Stimulated activated CD8-positive, alpha-beta memory T cell treated with anti-CD3 and anti-CD28 coated beads, Interleukin-4, amount 100 ng/mL, for 24 hours (primary cell): ENCODE measurements at places on chromosomes 5 and 9.

DNA sequence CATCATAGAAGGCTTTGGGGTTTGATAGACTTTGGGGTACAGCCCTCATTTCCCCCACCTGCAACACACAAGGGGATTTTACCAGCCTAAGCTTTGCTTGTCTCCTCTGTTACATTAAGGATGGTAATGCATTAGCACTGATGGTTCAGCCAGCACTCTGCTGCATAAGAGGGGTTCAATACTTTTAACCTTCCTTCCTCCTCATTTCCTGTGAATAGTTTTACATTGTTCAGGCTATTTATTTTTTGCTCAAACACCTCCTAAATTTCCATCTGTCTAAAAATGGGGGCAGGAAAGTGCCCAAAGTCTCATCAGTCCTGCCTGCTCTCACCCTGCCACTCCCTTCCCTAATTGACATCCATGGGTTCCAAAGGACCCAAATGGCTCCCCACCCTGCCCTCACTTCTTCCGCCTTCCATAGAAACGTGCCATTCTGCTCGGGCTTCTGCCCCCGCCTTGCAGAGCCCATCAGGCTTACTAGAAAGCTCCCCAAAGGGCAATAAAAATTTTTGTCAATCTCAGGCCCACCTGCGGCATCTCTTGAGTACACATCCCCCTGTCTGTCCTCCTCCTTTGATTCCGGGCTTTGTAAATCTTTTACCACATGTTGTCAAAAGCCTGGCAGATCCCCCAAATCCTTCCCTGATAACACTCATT lies 239.5 kb upstream of the SLC24A2 start:
- no peak for DNase-seq

- no peak for DNase-seq
Measured at GRCh38 chr5:9148242-9148641, 397.6 kb downstream of the SEMA5A start.

DNA sequence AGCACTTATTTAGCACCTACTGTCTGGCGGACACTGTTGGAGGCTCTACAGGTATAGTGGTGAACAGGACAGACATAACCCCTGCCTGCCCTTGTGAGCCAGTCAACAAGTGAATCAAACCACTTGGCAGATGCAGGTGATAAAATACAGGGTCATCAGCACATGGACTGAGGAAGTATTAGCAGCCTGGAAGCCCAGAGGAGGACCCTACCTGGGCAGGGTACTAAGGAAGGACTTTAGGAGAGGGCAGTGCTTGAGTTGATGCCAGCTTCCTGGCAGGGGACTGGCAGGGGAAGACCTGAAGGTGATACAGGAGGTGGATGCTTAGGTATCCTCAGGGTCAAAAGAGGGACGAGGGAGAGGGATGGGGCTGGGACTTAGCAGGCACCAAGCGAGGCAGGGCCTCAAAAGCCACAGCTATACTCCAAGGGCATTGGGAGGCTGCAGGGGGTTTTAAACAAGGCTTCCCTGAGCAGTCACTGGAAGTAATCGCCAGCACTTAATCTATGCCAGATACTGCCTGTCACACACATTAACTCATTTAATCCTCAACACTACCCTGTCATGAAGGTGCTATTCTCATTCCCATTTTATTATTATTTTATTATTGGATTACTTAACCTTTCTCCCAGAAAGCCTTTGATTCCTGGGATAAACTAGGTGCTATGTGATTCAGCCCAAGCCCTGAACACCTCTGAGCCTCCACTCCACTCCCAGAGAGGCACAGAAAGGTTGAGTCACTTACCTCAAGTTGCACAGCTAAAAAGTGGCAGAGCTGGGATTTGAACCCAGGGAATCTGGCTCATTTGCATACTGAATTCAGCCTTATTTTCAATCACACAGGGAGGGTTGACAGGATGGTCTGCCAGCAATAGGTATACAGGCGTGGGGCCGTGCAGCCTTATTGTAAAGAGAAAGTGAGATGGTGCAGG lies 63.8 kb upstream of the ORM1 start:
- DNase-seq: no peak

DNA sequence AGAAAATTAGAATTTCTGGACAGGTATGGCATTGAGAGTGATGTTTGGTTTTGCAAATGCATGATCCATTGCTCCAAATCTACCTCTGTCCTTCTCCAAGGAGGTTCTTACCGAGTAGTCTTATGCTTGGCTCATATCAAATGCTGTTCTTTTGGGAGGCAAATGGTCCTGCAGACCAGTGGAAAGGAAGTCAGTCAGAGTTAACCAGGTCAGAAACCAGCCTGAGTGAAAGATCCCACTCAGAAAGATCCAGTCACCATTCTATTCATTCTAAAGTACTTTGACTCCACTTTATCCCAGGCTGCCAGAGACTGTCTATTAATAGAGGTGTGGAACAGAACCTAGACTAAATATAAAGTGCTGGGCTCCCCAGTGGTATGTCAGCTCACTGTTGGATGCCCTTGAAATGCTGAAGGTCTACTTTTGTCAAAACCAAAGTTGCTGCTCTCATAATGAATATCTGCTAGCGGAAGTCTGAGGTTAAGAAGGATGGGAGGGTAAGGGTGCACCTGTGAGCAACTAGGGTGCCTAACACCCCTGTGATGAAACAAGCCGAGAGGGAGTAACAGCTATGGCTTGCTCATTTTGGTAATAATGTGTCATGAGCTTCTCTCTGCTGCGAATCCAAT lies 302.2 kb downstream of the ZNF608 start:
- DNase-seq: no peak

DNA sequence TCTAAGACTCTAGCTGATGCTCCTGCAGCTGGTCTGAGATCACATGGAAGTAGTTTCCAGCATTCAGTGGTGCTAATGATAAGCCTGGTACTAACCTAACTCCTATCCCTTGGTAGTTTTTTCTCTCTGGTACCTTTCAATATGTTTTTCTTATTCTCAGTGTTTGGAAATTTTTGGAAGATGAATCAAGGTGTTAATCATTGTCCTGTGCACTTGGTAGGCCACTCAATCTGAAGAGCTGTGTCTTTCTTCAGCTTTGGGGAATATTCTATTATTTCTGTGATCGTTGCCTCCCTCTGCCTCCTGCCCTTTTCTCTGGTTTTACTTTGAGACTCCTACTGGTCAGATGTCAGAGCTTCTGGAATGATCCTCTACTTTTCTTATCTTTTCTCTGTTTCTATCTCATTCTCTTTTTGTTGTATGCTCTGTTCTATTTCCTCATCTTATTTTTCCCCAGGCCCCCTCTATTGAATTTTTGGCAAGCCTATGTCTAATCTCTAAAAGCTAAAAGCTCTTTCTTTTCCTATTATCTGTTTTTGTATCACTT lies 136.8 kb downstream of the APBA1 start:
- DNase-seq: no peak

GRCh38 chr5:92838253-92838652 lies 742.8 kb downstream of the NR2F1-AS1 start:
- no peak for DNase-seq
